Activated T-cell treated with anti-CD3 and anti-CD28 coated beads for 48 hours (primary cell): ENCODE measurements at places on chromosomes 11 and 22.

DNA sequence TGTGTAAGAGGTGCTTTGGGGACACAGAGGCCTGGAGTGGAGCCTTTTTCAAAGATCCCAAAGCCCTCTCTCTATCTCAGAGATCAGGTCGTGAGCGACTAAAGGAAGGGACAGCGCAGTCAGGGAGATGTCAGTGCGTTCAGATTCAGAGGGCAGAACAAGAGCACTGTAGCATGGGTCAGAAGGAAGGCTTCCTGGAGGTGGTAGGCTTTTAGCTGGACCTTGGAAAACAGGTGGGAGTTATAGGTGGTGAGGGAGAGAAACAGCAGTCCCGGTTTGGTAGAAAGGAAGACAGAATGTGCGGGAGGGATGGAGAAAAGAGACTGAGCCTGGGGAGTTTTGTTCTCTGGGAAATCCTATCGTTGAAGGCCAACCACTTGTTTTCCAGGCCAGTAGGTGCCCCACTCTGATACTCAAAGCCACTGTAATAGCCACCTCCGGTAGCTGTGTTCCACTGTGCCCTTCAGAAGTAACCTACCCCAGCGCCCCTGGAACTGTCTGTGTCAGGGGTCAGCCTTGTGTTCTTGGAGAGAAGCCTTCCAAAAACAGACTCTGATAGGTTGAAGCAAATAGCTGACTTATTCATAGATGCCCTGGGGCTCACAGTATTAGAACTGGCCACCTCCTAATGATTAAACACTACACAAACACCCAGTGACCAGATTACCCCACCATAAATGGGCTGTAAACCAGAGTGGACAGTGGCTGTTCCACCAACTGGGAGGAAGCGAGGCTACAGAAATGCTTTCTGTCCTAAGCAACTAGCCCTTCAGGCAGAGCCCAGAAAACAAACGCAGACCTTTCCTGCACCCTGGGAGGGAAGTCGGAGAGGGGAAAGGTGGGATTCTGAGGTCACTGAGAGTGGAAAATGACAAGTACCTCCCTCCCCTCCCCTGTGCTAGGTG lies 157.7 kb downstream of the DBX1 start:
- DNase-seq: no peak

DNA sequence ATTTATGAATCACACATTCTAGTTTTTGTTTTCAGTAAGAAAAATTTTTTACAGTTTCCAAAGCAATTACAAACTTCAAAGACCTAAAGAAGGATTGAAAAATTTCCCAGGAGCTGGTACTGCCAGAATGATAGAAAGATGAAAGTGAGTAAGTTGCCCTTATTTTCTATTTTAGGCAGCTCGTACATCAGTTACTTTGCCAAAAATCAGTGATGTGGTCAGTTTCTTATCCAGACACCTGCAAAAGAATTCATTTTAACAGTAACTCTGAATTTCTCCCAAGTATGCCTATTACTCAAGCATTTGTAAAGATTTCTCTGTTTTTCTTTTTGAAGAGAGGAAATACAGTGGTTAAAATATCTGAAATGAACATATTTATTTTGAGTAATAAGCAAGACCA lies 976.3 kb upstream of the RAG2 start:
- DNase-seq: no peak

- DNase-seq: no peak
Observed at GRCh38 chr11:94795476-94796189, 27.5 kb downstream of the AMOTL1 start.

DNA sequence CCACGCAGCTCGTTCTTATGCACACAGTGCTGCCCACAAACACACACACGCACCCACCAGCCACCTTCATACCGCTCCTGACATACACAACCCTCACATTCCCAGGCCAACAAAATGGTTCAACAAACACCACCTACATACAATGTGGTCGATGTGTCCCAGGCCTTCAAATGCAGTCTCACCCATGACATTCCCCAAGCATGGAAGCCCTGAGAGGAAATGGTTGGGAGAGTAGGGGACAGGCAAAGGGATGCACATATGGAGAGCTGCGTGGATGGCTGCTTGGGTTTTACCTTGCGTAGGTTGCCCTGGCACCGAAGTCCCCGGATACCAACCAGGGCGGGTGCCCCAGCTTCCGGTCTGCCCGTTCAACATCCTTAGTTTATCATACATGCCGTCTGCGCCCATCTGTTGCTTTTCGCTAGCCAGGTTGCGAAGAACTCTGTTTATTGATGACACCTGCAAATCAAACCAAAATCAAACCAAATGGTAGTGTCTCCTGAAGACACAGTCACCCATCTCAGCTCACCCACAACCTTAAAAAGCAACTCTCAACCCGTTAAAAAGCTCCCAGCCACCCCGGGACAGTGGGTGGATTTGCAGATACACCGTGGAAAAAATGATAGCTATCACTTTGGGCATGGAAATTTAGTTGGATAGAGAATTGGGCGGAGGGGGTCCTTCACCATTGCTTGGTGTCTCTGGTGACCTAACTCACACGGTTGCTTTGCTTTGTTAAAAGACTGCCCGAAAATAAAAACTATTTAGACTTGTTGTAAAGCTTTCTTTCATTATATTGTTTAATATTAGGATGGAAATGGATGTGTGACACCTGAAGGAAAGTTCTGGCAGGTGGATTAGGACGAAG lies 10.5 kb downstream of the PAX6 start:
- DNase-seq: no peak

DNA sequence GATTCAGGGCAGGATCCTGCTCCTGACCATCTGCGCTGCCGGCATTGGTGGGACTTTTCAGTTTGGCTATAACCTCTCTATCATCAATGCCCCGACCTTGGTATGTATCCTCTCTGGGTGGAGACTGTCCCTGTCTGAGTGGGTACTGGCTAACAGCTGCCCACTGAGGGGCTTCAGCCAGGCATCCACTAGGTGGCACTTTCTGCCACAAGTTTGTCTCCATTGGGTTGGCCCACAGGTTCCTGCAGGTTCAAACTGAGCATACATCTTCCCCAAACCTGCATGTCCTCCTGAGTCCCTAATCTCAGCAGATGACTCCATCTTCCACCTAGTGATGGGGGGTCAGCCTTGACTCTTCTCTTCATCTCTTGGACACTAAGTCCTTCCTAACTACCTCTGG lies 4.4 kb downstream of the SLC2A11 start:
- peak; percentile 25 for DNase-seq

GRCh38 chr11:2555891-2556290 lies 111.1 kb downstream of the KCNQ1 start:
- DNase-seq: no peak

- no peak for DNase-seq
Observed at GRCh38 chr11:1439341-1439740, 47.2 kb downstream of the MOB2 start.

- no peak for DNase-seq
Observed at GRCh38 chr11:108591893-108592292, 1.7 kb downstream of the EXPH5 start.

DNA sequence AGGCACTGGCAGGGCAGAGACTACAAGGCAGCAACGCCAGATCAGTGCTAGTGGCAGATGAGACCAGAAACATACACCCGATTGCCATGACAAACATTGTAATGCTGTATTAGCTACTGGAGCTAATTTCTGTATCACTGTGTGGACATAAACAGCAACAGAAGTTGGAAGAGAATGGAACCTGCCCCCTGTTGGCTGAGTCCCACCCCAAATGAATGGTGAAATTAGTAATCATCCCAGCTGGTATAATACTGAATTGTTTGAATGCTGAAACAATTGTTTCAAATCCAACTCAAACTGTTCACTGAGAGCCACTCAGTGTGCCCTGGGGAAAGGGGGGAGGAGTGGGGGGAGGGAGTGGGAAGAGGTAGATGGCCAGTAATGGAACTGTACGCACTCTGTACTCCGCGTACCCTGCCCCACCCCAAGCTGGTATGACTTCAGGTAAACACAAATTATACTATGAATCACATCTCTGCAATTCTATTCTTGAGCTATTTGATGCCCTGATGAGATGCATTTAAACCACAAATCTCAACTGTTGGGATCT lies 11.2 kb upstream of the BIRC3 start:
- DNase-seq: no peak

DNA sequence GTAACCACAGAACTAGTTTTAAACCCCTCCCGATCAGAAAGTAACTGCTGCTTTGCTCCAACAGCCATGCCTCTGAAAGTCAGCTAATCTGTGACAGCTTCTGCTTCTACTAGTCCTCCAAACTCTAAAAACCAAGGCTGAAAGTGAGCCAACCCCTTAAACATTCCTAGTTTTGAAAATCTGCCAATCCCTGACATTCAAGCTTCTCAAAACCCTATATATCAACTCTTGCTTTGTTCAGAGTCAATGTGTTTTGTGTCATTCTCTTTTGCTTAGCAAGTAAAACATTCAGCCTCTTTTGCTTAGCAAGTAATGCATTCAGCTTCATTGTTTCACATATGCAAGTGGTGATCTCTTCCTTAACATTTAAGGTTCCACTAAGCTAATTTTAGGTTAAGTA lies 56.9 kb downstream of the ATG16L2 start:
- DNase-seq: no peak

- DNase-seq: no peak
Observed at GRCh38 chr22:17706947-17707346, 67.3 kb downstream of the BID start.

GRCh38 chr22:38505541-38506117 lies 482 bp downstream of the DDX17 start:
- DNase-seq: peak; percentile 46

- DNase-seq: no peak
Observed at GRCh38 chr11:107501713-107502112, 44.1 kb upstream of the CWF19L2 start.

DNA sequence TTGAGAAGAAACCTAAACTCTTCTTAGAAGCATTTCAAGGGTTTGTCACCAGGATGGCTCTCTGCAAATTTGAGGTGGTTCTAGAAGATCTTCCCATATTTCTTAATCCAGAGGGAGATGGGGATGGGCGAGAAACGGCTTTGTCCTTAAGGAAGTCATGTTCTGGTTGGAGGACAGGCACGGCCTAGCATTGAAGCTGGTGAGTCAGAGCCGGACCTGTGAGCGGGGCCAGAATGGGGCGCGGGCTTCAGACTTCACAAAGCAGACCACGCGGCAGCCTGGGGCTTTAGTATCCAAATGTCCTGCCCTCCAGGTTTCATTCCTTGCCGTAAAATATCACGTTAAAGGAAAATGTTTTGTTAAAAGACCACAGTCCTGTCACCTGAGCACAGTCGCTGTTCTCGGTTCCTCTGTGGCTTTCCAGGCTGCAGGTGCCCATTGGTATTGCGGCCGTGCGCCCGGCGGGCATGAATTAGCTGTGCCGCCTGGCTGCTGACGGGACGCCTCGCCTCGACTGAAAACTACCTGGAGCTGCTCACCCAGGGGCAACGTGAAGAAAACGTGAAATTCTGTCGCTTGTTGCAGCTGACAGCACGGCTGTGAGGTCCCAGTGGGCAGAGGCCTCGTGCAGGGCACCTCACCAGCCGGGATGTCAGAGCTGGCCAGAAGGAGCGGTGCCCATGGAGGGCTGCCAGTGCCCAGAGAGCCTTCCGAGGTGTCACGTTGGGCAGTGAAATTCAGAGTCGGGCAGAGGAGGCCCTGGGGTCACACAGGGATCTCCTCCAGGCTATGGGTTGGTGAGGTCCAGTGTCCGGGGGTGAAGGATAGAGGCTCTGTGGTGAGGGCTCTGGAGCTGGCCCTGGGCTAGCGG lies 59.0 kb downstream of the LRP5 start:
- DNase-seq: no peak

- DNase-seq: no peak
Observed at GRCh38 chr22:25853078-25853477, 111.1 kb downstream of the MYO18B start.

GRCh38 chr22:26139310-26139709 lies 30.0 kb upstream of the SEZ6L start:
- no peak for DNase-seq

- no peak for DNase-seq
Observed at GRCh38 chr11:76671237-76671592, 668 bp upstream of the LRRC32 start.

- DNase-seq: no peak
Observed at GRCh38 chr11:118640332-118641154, 33.1 kb downstream of the PHLDB1 start.

DNA sequence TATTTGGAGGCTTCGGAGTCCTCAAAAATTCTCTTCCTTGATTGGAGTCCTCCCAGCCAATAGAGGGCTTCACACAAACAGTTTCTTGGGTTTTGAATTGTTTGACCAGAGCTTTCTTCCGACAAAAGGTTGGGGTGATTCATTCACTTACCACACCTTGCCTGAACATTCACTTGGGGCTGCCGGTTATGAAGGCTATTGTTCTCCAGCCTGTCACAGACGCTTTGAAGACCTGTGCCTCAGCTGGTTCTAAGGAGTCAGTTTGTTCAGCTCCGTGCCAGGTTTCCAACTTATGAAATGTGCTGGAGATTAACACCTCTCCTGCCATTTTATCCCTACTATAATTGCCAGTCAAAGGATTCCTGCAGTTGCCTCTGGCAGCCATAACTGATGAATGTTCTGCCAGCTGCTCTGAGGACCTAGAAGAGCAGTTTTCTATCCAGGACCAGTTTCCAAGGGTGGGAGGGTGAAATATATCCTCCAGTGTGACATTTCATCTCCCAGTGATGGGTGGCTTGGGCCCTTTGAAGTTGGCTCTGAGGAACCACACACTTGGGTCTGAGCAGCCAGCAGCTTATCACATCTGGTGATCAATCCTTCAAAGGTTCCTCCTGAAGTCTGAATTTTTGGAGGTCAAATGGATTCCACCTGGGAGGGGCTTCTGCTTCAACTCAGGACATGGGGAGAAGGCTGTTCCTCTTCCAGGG lies 31.4 kb downstream of the LIMK2 start:
- no peak for DNase-seq

GRCh38 chr11:36565031-36565610 lies 2.7 kb upstream of the RAG1 start:
- no peak for DNase-seq

DNA sequence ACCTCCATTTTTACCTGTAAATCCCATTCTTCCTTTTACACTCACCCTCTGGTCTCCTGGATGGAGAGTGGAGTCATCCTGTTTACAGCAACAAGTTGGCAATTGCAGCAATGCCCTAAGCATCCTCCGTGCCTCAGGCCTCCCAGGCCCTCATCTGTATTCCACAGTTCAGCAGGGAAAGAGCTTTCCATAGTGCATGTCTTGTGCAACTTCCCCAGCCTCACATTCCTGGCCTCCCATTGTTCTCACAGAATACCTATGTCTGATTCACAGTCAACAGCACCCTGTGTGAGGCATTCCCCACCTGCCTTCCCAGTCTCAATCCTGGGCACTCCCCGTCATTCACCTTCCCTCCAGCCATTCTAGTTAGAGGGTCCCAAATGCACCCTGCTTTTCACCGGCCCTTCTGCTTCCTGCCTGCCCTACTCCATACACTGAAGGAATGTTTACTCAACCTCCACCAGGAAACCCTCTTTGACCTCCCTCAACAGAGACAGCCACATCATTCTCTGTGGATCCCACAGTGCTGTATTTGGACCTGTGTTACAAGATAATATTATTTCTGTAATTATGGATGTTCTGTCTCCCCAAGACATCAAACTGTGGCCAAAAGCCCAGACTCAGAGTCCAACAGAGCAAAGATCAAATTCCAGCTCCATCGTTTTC lies 405.7 kb downstream of the BUD13 start:
- no peak for DNase-seq
